ENCODE measurements at places on chromosomes 12 and 14. TPM values are rescaled to one million over a fixed set of nuclear protein-coding genes. Genes with fewer than 3 reads are reported as not detected.

DNA sequence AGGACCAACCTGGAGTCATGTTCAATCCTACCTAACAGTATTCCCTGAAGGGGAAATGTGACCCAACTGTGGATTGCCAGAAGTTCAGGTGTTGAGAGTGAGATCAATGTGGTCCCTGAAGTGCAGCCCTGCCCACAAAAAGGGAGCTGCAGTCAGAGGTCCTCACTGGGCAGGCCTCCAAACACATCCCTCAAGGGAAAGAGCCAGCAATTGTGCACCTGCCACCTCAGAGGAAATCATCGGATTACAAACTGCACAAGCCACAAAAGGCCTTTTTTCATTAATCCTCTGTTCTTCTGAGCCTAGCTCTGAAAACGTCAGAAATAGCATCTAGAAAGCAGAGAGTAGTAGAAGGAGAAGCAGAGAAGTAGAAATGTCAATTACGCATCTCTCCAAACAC is 10.8 kb upstream of the MDM1 start:
- no peaks in the 10 kb centered on the region for H3K27me3 ChIP-seq
- no peaks in the 10 kb centered on the region for H3K4me1 ChIP-seq
- DNase-seq, result no peak
- no peaks in the 10 kb centered on the region for H3K36me3 ChIP-seq
- no peak overlapping the region for H3K4me3 ChIP-seq
- H3K27ac ChIP-seq, result no peak overlapping the region

- no peaks in the 10 kb centered on the region for H3K36me3 ChIP-seq
- H3K27me3 ChIP-seq, result no peaks in the 10 kb centered on the region
- H3K4me3 ChIP-seq, result no peak overlapping the region
- H3K4me1 ChIP-seq, result no peaks in the 10 kb centered on the region
- no peak for DNase-seq
- no peak overlapping the region for H3K27ac ChIP-seq
Measured at GRCh38 chr12:54980341-54980740, 4.2 kb downstream of the TESPA1 start.

DNA sequence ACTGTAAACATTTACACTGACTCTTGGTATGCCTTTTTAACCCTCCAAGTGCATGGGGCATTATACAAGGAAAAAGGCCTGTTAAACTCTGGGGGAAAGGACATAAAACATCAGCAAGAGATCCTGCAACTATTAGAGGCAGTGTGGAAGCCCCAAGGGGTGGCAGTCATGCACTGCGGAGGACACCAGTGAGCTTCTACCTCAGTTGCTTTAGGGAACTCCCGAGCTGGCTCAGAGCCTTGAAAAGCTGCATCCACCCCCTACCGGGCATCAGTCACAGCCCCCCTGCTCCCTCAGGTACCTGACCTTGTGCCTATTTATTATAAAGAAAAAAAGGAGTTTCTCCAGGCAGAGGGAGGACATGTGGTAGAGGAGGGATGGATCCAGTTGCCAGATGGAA is 695.6 kb upstream of the LMO3 start:
- no peak for DNase-seq
- no peak overlapping the region for H3K4me3 ChIP-seq
- H3K4me1 ChIP-seq, result no peaks in the 10 kb centered on the region

DNA sequence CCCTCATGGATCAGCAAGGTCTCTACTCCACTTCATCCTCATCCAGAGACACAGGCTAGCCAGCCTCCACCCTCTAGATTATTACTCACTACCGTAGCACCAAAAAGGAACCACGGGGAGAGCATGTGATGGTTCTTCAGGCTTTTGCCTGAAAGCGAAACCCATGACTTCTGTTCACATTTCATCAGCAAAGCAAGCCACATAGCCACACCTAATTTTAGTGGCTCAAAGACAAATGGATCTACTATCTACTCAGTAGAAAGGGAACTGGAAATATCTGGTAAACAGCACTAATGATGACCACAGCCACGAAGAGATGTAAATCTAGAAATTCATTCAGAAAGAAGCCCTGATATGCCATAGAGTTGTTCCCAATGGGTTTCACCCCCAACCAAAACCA is 51.4 kb downstream of the VCPKMT start:
- H3K4me1 ChIP-seq, result peaks cover 4% of the 10 kb centered on the region
- no peak overlapping the region for H3K4me3 ChIP-seq
- H3K27me3 ChIP-seq, result no peaks in the 10 kb centered on the region
- DNase-seq, result no peak
- no peaks in the 10 kb centered on the region for H3K36me3 ChIP-seq

GRCh38 chr12:58608711-58609110 is 311.6 kb downstream of the LRIG3 start:
- no peak for DNase-seq
- no peaks in the 10 kb centered on the region for H3K27me3 ChIP-seq
- no peaks in the 10 kb centered on the region for H3K4me1 ChIP-seq
- no peak overlapping the region for H3K27ac ChIP-seq
- no peaks in the 10 kb centered on the region for H3K36me3 ChIP-seq

GRCh38 chr14:100440758-100441203 is 117.6 kb downstream of the SLC25A47 start:
- H3K27me3 ChIP-seq, result no peaks in the 10 kb centered on the region
- no peaks in the 10 kb centered on the region for H3K36me3 ChIP-seq
- peaks cover 16% of the 10 kb centered on the region for H3K4me1 ChIP-seq
- no peak overlapping the region for H3K27ac ChIP-seq
- H3K4me3 ChIP-seq, result no peak overlapping the region
- no peak for DNase-seq

GRCh38 chr14:96055065-96055752 is 16.0 kb downstream of the C14orf132 start:
- H3K4me1 ChIP-seq, result no peaks in the 10 kb centered on the region
- no peaks in the 10 kb centered on the region for H3K27me3 ChIP-seq
- H3K27ac ChIP-seq, result no peak overlapping the region
- no peak for DNase-seq
- H3K4me3 ChIP-seq, result no peak overlapping the region

PSEN1 gene
- 18.6 TPM for total RNA-seq

HPD gene
- 2.9 TPM for total RNA-seq

ADGRD1 gene
- total RNA-seq, result 2.1 TPM

All from psoas muscle (tissue), 8 donors.